ENCODE measurements at places on chromosomes 3 and 15. TPM values are rescaled to one million over a fixed set of nuclear protein-coding genes. Genes with fewer than 3 reads are reported as not detected.

DNA sequence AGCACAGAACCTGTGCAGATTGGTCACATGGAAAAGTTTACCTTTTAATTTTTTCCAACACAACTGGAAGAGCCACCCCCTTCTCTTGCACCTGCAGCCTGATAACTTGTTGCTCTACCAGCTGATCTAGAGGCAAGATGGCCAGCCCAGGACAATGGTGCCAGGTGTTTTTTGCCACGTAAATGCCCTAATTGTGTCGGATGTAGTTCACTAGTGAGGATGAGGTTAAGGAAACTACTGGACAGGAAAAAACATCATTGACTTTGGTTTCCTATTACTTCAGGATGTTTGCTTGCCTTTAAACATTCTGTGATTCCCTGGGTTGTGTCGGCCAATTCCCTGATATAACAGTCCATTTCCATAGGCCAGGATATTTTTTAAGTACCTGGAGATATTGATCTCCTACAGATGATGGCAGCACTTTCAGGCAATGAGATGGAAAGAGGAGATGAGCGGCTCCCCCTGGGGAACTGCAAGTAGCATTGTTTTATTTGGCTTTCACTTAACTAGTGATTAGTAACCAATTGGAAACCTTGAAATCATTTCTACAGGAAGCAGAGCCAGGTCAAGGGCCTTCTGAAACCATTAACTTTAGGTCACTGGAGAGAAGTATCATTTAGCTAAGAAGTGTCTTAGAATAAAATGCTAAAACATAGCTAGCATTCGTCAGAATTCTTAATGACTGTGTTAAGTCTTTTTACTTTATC lies 72.5 kb downstream of the OSBPL10 start:
- DNase-seq, result no peak

DNA sequence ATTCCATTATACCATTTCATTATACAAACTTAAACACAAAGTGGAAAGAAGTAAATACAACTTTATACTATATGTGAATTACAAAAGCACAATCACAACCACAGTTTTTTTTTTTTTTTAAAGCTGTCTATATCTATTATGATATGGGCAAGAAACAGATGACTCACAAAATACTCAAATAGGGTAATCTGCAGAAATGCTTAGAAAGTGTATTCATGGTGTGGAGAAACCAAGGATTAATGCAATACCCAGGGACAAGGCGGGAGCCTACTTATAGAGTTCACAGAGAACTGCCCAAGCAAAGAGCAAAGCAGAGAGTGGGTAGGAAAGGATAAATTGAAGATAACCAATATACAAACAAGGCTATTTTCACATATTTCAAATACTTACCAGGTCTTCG lies 332.0 kb downstream of the FHIT start:
- no peak for DNase-seq

DNA sequence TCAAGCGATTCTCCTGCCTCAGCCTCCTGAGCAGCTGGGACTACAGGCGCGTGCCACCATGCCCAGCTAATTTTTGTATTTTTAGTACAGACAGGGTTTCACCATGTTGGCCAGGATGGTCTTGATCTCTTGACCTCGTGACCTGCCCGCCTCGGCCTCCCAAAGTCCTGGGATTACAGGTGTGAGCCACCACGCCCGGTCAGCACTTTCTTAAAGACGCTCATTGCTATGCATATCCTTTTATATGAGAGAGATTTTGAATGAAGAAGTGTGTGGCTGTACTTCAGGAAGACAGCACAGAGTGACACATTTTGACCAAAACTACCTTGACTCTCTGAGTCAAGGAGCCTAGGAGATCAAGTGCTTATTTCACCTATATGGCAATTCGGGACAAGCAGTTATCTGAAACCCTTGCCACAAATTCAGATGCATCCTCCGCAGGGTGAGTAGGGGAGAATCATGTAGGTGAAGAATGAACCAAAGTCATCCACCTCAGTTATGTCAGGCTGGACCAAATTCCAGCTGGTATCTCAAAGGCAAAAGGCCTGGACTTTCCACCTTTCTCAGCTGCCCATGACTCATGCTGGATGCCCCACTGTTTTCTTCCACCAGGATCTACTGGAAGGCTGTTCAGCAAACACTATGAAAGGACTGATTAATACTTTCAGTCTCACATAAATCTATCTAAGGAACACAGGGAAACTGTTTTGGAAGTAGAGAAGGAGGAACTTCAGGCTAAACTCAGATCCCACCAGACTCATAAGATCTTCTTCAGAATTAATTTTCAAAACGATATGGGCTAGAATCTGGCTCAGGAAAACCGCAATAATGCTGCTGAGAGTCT lies 31.9 kb downstream of the SUSD5 start:
- DNase-seq, result peak; percentile 55

DNA sequence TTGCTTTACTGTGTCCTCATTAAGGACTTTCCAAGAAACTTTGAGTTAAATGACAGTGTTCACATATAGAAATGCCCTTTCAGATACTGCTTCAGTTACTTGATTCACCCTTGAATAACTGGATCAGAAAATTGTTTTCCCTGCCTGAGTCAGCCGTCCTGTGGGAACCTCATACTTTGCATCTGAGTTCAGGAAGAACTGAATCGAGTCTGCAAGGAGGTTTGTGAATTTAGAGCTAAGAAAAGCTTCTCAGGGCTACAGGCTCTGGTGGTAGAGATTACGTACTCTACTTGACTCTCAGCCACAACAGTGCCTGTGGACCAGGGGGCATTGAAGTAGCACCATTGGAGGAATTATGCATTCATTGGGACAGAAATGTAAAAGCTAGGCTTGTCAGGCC lies 252.4 kb upstream of the C2CD4B start:
- DNase-seq, result peak; percentile 89

Gene ARHGEF26
- 3.6 TPM for total RNA-seq

Gene CHRM5
- under 0.01 TPM for total RNA-seq
